AG20443 (cell line): ENCODE measurements at places on chromosomes 2 and 18.

- DNase-seq = no peak
These were observed 19.6 kb upstream of the SULT1C3 start for GRCh38 chr2:108220191-108220590.

GRCh38 chr18:48137374-48138081 lies 207.1 kb upstream of the SMAD2 start:
- DNase-seq = no peak

- DNase-seq = no peak
These were observed 41.8 kb downstream of the TIMM21 start for GRCh38 chr18:74190086-74190485.

DNA sequence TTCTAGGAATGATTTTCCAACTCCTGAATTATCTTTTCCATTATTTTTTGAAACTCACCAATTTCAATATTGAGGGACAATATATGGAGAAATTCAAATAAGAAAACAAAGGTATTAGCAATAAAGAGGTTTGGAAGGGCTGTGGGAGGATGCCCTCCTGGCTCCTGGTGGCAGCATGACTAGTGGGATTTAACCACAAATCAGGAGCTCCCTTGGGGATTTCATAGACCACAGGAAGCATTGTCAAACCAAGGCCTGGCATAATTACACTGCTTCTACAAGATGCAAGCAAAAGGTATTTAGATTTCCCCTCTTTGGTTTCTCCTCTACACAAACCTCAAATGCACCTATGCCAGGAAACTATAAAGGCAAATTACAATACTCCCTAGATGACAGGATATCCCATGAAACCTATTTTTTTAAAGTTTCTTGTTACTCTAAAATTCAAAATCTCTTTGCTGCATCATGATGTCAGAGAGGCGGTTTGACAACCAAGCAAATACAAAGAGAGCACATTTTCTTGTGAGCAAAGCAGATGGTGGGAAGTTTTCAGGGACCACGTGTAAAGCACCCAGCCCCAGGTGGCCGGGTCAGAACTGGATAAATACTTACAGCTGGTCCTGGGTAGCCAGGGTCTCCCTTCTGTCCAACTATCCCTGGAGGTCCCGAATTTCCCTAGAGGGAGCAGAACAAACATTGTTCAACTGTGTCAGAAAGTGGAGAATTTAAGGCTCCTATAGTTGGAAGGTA lies 67.9 kb downstream of the COL6A3 start:
- DNase-seq = no peak

DNA sequence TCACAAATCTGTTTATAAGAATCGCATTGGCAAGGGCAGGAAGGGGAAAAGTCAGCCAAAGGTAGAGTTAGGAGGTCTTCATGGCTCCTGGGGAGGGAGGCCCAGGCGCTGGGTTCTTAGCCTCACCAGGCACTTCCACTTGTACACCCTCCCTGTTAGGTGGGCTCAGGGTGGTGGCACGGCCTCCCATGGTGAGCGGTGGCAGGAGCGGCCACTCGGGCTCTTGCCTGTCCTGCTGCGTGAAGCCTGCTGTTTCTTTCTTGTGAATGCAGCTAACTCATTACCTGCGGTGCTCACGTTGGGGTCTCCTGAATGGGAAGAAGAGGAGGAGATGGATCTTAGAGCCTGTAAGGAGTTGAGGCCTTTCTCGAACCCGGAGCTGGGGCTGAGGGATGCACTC lies 40.8 kb downstream of the TOGARAM2 start:
- DNase-seq = no peak

GRCh38 chr2:118861242-118861641 lies 13.8 kb upstream of the EN1 start:
- DNase-seq = no peak

- DNase-seq = no peak
These were observed 740.8 kb upstream of the HS6ST1 start for GRCh38 chr2:129059476-129059875.

- no peak for DNase-seq
These were observed 84.6 kb upstream of the CDH20 start for GRCh38 chr18:61248589-61248988.
